Effector CD8-positive, alpha-beta T cell (primary cell): ENCODE measurements at places on chromosomes 7 and 10.

DNA sequence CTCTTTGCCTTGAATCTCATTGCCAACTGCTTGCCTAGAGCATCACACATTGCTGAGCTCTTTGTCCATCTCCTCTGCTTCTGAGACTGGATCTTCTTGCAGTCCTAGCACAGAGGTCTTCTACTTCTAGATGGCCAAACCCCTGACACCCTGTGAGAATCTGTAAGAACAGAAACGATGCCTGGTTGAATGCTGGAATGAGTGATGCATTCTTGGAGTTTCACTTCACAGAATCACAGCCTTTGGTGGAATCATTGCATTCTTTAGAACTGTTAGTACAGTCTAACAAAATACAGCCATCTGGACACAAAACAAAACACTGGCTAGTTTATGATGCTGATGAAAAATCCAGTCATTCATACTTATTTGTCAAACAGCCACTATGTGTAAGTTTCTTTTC is 141.7 kb upstream of the ITGB1 start:
- no peak for DNase-seq

- no peak for DNase-seq
Observed at GRCh38 chr10:5284311-5285057, 80.3 kb upstream of the UCN3 start.

DNA sequence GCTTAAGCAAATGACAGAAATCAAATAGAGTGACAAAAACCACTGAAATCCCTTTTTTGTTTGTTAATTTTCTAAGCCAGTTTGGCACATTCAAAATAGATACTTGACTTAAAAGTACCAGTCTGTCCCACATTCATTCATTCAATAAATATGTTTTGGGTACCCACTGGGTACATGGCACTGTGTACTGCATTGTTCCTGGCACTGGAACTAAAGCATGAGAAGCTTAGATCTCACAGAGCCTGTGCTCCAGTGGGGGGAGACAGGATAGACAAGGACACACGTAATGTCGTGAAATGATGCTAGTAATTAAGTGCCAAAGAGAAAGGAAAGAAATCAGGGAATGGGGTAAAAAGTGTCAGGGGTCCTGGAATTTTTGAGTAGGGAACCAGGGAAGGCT is 13.0 kb downstream of the MTURN start:
- no peak for DNase-seq

DNA sequence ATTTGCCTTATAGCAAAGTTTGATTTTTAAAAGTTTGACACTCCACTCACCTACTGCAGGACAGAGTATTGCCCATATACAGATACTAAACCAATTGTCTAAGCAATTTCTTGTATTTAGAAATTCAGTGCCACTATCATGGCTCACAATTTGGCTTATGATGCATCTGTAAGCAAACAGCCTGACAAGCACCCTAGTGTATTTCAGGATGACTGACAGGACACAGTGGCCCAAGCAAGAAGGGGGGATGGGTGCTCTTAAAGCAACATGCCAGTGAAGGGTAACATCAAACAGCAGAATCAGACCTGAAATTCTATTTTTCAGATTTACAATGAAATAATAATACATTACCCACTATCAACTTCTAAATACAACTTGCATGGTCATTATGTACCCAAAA is 30.5 kb downstream of the CTNNA3 start:
- no peak for DNase-seq

DNA sequence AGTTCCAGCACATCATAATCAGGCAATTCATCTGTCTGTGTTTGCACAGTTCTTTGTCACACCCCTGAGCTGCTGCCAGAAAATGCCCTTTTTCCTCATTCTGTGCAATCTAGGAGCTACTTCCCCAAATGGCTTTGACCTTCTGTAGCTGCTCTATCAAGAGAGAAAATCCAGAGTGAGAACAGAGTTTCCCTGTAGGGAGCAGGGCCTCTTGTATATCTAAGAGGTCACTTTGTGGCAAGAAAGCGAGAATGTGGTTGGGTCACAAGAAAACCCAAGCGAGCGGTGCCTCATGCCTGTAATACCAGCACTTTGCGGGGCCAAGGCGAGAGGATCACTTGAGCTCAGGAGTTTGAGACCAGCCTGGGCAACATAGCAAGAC is 24.3 kb downstream of the SLC29A3 start:
- no peak for DNase-seq
